SW480 (cell line): ENCODE measurements at places on chromosomes 1 and 21.
A peak's percentile ranks its signal among the peaks of the same experiment; 100 is the strongest.

DNA sequence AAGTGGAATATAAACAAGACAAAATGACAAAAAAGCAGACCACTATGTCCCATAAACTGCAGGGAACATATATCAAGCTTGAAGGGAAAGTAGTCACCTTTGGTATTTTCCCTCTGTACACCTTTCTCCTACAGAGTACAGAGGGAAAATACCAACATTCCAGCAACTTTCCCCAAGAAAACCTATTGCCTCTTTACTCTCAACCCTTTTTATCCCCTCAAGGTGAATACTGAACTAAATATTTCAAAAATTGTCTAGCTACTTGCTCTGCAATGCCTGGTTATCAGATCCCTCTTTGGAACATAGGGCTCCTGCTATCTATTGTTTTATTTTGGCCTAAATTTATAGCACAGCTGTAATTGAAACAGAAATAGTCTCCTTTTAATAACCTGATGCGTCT lies 15.8 kb downstream of the CTXND2 start:
- no peak for DNase-seq

- DNase-seq: no peak
Measured at GRCh38 chr1:172401892-172402291, 18.6 kb upstream of the C1orf105 start.

GRCh38 chr1:16162163-16162822 lies 6.4 kb upstream of the EPHA2 start:
- peak; percentile 92 for DNase-seq

DNA sequence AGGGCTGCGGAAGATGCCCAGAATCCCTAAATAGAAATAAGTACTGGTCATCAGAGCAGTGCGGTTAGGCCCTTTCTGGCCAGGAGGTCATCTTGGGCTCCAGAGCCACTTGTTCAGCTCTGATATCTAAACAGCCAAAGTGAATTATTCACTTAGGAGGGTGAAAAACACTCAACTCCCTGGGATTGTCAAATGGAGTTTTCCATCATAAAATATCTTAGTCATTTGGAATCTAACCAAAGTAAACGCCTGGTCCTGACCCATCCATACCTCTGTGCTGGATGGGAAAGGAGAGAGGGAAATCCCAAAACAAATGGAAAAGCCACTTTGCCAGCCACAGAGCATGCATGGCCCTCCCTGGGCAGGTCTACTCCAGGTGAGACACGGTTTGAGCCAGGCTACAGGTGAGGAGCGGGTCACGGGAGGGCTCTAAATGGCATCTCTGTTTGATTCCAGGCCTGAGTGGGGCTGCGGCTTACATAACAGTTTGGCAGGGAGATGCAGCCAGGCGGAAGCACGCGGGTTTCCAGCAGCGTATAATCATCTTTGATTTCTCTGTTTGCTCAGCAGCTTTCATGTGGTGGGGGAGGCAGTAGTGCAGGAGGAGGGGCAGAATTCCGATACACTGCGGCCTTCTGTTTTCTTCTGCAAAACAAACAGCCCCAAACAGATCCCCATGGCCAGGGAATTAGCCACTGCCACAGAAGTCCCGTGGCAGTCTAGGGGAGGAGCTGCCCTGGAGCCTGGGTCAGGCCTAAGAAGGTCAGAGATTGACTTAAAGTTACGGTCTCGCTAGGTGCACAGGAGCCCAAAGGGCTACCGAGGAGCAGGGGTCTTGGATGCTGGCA lies 59.1 kb upstream of the ZNF648 start:
- DNase-seq: peak; percentile 95

GRCh38 chr1:159890390-159890789 lies 9.6 kb downstream of the CFAP45 start:
- DNase-seq: no peak

GRCh38 chr1:228782662-228783417 lies 47.6 kb downstream of the RHOU start:
- DNase-seq: peak; percentile 73

DNA sequence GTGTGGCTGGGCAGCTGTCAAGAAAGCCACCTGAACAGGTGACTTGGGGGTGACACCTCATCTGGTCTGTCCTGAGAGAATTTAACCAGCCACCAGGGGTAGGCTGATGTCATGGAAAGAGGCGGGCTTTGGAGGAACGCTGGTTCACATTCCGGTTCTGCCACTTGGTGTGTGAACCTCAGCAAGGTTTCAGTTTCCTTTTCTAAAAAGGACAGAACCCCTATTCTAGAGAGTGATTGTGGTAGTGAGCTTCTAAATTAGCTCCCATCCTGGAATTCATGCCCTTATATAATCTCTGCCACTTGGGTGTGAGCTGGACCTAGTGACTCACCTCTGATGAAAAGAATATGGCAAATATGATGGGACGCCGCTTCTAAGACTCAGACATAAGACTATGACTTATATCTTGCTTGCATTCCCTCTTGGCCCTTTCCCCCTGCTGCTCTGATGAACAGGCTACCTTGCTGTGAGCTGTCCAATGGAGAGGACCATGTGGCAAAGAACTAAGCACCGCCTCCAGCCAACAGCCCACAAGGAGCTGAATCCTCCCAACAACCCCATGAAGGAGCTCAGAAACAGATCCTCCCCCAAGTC lies 332.1 kb downstream of the RRAGC start:
- DNase-seq: peak; percentile 33

- DNase-seq: peak; percentile 9
Measured at GRCh38 chr1:36096500-36097432, 8.1 kb downstream of the ADPRS start.

DNA sequence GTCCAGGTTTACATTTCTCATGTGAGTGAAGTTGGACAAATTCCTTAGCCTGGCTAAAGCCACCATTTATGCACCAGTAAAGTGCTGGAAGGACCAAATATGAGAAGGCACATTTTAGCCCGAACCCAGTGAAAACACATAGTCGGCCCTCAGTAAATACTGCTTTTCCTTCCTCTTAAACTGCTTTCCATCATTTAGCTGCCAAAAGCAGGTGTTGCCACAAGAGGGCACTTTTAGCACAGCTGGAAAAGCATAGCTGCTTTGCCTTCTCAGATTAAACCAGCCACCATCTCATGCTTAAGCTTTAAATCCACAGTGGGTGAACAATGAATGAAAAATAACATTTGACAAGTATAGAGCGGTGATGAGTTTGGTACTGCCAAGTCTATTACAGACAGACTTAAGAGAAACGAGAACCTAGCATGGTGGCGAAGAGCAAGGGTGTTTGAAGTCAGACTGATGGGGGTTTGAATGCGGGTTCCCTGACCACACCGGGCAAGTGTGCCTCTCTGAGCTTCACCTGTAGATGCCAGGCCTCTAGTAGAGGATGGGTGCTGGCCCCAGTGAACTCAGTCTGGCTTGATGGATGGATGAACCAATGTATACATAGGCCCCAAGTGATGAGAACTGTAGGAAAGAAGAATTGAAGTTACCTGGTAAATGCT lies 57.8 kb downstream of the SLC35D1 start:
- DNase-seq: peak; percentile 53

DNA sequence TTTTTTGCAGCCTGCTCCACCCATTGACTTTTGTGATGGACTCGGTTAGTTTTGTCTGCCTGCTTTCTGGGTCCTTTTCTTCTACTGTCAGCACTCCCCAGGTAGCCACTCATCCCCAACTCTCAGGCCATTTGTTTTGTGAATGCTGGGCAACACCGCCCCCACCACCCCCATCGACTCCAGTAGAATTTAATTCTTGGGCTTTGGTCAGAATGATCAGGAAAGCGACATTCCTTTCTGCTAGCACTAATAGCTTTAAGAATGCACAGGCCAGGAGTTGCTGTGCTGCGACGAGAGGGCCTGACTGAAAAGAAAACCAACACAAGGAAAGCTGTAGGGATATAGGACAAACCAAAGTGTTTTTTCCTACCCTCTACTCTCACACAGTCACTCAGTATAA lies 144.4 kb downstream of the CDC7 start:
- DNase-seq: no peak

GRCh38 chr1:147549526-147549925 lies 8.2 kb downstream of the BCL9 start:
- no peak for DNase-seq

DNA sequence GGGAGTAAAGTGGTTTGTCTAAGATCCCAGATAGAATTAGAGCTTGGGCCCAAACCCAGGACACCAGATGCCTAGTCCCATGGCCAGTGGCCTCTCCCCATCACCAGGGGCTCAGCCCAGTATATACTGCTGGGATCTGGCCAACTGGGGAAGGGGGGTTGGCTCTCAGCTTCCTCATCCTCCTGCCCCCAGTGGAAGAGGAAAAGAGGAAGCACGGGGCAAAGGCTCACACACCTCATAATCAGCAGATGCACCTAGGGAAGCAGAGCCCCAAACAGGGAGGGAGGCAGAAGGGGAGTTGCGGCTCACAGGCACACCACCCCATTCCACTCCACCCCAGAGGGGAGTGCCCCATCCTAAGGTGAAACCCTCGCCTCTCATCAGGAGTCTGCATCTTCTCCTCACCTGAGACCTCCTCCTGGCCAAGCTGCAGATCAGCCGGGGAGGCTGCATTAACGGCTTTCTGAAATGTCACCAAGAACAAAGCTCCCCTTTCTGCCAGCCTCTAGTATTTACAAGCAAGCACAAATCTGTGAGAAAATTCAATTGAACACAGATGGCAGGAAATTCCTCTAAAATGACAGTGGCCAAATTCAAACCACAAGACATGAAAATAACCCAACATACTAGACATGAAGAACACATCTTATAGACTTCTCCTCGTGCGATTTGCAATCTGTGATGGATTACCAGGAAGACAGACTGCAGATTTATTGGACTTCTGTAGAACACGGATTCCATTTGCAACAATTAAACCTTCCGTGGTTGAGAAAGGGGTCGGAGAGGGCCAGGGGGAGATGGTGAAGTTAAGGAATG lies 82.8 kb downstream of the GLIS1 start:
- DNase-seq: peak; percentile 18

- no peak for DNase-seq
Measured at GRCh38 chr1:61125263-61125662, 42.9 kb downstream of the NFIA start.

DNA sequence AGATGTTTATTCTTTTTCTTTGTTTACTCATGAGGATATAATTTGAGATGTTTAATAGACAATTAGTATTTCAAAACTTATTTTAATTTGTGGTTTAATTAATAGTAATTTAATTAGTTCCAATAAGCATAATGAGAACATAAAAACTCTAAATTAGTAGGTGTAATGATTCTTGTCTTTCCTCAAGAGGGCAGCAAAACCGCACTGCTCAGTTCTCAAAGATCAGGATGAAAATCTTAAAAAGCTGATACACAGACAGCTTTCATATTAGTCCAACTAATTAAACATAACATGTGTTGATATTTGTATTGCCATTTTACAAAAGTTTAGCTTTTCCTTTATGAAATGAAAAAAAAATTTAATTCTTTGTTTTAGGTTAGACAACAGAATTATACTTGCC lies 106.7 kb upstream of the C21orf91 start:
- peak; percentile 31 for DNase-seq

DNA sequence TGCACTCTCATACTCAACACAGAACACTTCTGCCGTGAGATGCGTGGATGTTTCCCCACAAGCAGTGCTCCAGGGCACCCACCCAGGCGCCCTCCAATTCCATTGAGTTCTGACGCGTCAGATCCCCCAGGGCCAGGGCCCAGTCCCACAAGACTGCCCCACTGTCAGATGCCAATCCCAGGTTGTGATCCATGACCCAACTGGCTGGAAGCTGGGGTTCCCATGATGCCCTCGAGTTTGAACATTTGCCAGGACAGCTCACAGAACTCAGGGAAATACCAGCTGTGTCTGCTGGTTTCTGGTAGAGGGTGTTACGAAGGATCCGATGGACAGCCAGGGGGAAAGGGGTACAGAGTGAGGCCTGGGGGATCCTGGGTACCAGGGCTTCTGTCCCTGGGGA lies 58.4 kb downstream of the AGPAT3 start:
- no peak for DNase-seq

DNA sequence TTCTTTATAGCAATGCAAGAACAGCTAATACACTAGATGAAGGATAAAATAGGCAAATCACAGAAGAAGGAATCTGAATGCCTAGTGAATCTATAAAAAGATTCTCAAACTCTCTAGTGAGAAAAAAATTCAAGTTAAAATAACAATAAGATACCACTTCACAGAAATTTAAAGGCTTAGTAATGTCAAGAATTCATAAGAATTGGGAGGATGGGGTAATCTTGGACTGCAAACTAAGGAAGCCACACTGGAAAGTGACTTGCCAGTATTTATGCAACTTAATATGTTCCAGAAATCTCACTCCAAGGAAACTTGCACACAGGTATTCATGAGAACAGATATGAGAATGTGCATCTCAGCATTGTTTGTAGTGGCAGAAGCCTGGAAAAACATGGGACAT lies 38.9 kb upstream of the PRRC2C start:
- no peak for DNase-seq

DNA sequence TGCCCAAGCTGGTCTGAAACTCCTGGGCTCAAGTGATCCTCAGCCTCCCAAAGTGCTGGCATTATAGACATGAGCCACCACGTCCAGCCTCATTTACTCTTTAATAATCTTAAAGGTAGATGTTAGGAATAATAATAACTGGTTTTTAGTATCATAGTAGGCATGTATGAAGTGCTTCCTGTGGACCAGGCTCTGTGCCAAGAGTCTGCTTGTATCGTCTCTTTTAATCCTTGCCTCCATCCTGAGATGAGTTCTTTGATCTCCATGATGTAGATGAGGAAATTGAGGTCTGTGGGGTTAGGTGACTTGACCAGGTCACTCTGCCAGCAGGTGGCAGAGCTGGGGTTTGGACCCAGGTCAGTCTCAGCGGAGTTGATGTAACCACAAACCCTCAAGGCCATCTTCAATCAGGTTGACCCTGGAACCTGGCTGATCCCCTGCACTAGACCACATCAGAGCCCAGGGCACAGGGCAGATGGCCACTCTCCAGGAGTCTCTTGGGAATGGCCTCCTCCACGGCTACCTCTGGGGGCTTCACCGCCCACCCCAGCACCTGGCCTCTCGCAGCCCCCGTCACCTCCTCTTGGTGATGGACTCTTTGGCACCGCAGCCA lies 11.3 kb downstream of the EFHD2 start:
- DNase-seq: no peak

DNA sequence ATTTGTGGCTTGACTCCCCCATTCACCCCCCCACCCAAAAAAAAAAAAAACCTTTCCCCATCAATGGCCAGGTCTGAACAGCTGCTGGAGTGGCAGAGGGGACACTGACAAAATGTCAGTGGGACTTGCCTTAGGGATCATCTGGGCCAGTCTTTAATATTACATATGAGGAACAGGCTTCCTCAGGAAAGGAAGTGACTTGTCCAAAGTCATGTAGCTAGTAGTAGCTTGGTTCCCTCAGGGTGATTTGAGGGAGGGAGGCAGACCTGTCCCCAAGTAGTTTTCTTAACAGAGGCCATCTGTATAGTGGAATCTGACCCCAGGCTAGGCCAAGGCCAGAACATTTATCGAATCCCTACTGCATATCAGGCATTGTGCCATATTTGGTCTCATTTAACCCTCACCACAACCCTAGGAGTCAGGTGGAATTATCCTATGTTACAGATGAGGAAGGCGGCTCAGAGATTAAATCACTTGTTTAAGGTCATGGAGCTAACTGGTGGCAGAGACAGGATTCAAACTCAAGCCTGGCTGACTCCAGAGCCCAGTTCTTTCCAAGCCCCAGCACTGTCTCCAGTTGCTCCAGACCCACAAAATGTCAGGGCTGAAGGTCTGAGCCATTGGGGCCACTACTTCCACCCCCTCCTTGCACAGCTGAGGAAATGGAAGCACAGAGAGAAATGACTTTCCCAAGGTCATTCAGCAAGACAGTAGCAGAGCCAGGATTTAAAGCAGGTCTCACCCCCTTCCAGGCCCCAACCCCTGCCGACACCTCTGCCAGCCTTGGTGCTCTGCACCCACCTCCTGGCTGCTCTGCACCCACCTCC lies 10.4 kb downstream of the ZBTB7B start:
- DNase-seq: no peak

GRCh38 chr21:15199414-15200383 lies 134.9 kb upstream of the NRIP1 start:
- DNase-seq: no peak

GRCh38 chr1:207863893-207864535 lies 46.9 kb downstream of the CD34 start:
- DNase-seq: no peak
